ENCODE measurements at places on chromosomes 4 and X.

DNA sequence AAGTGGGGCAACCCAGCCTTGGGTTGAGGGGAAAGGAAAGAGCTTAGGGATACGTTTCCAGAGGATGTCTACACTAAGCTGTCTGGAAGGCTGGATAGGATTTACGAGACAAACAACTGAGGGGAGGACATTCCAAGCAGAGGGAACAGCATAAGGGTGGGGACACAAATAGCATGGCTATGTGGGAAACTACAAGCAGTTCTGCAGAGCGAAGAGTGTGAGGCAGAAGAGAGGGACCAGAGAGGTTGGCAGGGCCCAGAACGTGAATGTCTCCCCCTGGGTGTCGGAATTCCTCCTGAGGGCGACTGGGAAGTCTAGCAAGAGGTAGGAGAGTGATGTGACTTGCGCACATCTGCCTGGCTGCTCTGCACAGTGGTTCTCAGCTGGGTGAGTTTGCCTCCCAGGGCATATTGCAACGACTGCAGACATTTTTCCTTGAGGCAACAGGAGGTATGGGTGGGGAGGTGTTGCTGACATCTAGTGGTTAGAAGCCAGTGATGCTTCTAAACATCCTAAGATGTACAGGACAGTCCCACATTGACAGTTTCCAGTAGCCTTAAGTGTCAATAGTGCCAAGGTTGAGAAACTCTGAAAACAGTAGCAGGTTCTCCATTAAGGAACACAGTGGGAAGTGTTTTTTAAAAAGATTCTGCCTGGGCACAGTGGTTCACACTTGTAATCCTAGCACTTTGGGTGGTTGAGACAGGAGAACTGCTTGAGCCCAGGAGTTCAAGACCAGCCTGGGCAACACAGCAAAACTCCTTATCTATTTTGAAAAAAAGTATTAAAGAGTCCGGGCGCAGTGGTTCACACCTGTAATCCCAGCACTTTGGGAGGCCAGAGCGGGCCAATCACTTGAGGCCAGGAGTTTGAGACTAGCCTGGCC is 9.2 kb downstream of the NDUFA1 start:
- DNase-seq, result peak; percentile 18

DNA sequence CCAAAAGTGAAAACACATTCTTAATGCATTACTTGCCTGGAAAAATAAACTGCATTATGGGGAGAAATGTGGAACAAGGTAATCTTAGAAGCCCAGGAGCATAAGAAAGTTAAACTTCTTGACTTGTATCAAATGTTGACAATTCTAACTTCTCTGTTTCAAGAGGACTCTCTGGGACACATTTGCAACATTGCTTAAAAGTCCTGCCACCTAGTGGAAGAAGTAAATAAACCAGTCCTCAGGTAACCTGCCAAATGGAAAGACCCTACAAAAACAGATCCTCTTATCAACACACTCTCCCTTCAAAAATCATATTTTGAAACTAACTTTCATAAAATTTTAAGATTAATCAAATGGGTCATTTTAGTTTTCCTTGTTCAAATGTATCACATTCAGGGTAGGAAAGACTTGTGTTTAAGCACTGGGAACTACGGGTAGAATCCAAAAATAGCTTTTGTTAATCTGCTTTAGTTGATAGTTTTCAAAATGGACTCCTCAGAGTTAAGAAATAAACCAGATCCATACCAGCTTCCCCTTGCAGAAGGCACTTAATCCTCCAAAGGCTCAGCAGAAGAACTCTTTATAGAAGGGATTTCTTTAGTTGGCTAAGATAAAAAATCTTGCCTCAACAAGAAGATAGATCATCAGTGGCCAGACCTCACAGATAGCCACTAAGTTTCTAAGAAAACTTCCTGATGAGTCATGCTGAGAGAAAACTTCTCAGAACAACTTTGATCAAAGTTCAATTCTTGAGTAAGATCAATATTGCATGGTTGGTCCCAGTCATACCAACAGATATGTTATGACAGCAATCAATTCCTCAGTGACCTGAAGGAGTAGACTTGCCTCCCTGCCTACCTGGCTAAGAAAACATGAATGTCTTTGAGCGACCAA is 141.7 kb downstream of the HHIP start:
- no peak for DNase-seq

GRCh38 chrX:136468391-136469103 is 19.2 kb upstream of the BRS3 start:
- DNase-seq, result no peak

DNA sequence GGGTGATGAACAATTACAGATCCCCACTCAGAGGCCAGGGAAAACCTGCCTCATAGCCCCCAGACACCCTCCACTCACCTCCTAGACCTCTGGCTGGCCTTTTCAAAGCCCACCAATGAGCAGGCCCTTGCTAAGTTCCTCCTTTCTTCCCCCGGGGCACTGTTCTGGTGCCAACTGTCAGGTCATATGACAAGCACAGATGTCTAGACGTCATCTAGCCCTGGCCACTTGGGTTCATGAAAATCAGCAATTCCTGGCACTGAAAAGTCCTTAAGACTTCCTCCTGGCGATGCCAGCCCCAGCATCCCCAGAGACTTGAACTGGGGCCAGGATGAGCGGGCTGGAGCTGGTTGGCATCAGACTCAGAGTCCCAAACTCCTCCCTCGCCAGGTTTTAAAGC is 115.6 kb upstream of the NALF2 start:
- DNase-seq, result no peak

DNA sequence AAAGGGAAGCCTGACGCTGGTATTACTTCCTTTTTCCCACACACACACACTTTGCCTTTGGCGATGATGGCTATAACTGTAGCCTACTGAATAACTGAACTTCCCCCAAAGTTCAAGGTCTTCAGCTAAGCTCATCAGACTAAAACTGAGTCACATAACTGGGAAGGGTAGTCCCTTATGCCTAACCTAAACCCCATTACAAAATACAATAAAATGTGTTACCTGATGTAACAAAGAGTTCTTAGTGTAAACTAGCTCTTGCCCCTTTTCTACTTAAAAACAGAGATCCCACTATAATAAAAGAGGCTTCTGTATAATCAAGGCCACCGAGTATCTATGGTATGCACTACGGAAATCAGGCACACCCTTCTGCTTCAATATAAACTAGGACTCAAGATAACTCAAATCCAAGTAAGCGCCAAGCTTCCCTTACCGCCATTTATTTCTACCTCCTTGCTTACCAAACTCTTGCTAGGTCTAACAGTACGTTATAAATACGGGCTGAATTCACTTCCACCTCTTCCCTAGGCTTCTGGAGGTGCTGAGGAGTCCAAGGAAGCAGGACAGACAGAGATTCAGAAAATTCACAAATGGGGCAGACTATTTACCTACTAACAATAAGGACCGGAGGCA is 2.4 kb downstream of the OTUD4 start:
- no peak for DNase-seq

DNA sequence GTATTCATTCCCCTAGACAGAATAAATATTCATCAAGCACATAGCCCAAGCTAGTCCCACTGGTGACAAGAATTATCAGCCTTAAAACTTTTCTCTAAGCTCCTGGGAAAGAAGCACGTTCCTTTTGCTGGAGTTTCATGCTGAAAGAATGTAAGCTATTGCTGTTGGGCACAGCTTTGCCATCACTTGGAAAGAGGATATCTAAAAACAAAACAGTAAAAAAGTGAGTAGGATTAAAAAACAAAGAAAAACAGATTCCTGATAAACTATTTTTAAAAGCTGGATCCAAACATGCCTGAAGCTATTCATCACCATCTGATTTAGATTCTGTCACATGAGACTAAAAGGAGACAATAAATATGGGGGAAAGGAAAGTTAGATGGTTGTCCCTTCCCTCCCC is 176.8 kb downstream of the SCFD2 start:
- no peak for DNase-seq

DNA sequence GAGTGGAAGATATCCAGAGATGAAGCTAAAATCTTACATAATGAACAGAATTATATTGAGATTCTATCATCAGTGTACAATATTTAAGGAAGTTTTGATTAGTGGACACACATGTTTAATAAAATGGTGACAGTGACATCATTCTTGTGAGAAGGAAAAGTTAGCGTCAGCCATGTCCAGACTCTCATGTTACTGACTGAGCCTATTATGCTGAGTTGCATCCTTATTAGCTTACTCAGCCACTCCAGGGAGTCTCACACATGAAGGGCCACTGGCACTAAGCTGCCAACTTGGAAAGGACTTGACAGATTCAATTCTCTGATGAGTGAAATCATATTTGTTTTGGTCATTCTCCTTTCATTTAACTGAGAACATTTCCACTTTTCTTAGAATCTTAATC is 170.6 kb downstream of the BANK1 start:
- no peak for DNase-seq

DNA sequence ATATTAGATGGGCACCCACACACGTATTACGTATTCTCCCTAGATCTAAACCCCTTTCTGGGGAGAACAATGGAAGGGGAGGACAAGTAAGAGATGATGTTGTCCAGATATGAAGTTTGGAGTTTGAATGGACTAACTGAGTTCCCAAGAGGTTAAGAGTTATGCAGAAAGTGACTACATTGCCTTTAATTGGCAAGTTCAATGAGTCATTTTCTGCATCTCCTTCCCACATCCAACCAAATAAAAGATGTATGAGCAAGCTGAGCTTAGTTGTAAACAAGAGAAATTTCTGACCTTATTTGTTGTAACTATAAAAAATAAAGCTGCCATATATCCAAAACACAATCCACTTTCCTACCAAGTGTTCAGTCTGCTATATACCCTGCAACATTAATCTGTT is 50.5 kb downstream of the TIGD2 start:
- DNase-seq, result no peak

- DNase-seq, result no peak
Observed at GRCh38 chr4:1683261-1683735, 815 bp downstream of the FAM53A start.

DNA sequence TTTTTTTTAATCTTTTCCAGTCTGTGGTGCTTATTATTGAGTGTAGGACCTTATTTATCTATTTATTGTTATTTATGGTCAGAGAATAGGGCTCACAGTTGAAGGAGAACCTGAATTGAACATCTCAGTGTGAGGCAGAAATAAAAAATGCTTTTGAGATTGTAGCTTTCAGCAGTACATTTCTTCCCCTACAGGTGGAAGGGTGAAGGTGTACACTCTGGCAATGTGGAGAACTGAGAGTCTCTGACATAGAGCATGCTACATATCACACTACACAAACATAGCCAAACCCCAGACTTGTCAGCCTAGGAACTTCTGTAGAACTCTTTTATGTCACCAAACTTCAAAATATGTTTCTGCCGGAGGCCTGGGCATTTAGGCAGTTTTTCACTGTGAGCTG is 140.2 kb downstream of the STIM2 start:
- DNase-seq, result no peak

DNA sequence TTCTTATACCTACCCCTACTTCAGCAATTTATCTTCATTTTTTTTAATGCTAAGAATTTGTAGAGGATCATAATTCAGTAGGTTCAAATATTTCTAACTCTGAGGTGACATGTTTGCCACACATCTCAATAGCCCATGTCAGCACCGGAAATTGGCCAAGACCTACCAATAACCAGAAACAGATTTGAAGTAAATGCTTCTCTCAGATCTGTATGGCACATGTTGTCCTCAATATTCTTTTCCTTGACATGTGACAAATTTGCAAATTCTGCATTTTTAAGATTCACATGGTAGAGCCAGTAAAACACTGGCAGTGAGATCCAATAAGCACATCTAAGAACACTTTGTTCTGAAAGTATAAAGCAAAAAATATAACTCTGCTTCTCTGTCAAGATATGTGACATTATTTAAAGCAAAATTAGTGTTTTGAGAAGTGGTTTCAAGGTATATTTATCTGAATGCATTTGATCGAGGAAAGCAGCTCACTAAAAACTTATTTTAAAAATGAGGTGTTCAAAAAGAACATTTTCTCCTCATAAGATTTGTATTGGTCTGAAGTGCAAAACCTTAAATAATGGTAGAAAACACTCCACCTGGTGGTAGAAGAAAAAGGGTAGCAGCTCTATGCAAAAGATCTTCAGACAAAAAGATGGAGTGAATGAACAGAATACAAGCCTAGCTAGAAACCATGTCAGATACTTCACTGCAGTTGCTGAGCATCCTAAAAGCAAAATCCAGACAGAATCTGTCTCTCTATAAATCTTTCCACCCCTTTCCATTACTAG is 513.8 kb upstream of the FAM241A start:
- no peak for DNase-seq

- no peak for DNase-seq
Observed at GRCh38 chr4:38678078-38678477, 14.1 kb downstream of the KLF3 start.

DNA sequence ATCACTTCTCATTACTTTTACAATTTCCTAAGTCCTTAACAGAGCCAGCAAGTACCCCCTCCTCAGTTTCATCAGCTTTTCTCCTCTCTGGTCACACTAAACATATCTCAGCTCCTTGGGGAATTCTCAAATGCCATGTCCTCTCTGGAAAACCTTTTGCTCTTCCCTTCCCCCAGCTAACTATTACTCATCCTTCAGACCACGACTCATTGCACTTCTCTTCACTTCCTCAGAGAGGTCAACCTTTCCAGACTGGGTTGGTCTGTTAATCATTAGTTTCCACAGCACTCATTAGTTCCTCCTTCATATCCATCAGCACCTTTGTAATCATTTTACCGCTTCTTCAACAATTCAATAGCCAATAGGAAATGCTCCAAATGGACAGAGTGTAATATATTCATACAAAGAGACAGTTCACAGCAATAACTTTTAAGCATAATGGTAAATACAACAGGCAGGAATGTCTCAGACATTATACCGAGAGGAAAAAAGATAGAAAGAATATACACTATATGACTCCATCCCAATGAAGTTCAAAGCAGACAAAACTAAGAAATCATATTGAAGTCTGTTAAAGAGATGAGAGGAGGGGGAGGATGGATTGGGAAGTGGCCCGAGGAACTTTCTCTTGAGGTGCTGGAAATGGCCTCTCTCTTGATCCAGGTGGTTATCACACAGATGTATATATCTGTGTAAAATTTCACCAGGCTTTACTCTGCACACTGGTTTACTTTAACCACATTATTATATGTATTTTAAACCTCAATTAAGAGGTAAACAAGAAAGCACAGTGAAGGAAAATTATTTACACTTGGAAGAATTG is 39.6 kb downstream of the DDX60L start:
- DNase-seq, result no peak

- no peak for DNase-seq
Observed at GRCh38 chr4:13982010-13982409, 354.5 kb upstream of the BOD1L1 start.

DNA sequence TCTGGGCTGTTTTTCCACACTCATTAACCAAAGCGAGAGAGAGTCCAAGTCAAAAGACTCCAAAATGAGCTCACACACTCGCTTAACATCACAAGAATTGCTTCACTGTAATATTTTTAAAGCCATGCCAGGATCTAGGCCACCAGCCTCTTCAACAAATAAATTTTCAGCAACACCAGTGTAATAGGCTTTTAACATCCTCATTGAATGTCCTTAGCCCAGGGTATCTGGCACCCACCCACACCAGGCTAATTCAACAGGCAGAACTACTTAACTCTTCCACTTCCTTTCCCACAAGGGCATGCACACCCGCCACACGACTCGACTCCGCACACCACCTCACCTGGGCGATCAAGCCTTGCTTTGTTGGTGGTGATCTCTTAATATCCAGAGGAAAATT is 34.2 kb downstream of the FAT1 start:
- DNase-seq, result no peak

Data from glutamatergic neuron (in vitro differentiated cells).